ENCODE measurements at places on chromosomes 3 and 15.

DNA sequence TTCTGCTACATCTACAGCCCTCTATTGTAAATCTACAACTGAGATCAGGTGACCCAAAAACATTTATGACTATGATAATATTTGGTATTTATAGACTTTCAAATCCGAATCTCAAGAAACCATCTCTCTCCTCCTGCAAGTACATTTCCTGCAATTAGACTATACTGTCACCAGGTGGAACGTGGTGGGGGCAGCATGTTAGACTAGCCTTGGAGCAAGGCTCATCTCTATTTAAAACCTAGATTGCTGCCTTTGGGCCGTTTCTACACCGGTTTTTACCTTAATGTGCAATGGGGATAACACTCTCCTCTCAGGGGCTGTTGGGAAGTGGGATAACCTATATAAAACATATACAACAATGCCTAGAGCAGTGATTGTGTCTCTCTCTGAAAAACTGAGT, 3.8 kb upstream of the KATNBL1 start:
- DNase-seq = no peak

DNA sequence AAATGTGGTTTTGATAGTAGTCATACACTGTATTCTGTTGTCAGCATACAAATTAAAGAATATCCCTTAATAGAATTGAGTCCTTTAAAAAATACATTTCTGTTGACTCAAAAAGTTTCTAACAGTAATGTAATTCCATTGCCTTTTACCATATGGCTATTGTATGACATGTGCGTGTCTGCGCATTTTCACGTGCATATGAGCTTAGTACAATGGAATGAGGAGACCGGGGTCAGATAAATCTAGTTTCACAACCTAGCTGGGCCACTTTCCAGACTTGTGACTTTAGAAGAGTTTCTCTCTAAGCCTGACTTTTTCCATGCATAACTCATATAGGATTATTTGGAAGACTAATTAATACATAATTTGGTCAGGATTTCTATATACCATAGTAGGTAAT, 38.7 kb downstream of the ZBTB38 start:
- DNase-seq = no peak

GRCh38 chr3:106257172-106257571, 388.4 kb upstream of the CBLB start:
- no peak for DNase-seq

- DNase-seq = no peak
These were observed 217.3 kb downstream of the TP63 start for GRCh38 chr3:189848395-189849040.

DNA sequence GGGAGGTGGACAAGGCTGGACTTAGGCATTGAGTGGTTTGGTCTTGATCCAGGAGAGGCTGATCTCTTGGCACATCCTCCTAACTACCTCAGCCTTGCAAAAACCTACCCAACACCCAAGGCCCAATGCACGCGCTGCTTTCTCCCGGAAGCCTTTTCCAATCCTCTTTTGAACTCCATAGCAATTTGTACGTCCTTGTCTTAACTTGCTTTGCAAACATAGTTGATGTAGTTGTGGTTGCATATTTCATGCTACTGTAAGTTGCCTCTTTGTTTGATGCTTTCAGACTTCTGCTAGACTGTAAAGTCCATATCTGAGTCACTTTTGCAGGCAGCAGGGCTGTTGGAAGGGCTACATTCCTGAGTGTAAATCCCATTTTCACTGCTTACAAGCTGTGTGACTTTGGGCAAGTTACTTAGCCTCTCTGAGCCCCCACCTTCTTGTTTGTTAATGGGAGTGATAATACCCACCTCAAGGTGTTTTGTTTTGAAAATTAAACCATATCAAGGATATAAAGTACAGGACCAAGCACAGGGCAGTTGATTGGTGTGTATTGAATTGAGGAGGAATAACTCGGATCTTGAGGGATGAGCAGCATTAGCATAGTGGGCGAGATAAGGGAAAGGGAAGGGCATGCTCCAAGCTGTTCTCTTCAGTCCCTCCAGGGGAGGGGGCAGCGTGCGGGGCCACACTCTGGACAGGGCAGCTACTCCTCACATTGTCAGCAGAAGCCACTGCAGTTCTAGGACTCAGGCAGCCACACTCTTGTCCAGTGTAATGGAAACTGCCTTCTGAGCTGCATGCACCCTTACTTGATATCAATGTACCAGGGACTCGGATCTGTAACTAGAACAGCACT, 28.8 kb downstream of the SIAH2 start:
- no peak for DNase-seq
